ENCODE measurements at places on chromosomes 2 and 18.

DNA sequence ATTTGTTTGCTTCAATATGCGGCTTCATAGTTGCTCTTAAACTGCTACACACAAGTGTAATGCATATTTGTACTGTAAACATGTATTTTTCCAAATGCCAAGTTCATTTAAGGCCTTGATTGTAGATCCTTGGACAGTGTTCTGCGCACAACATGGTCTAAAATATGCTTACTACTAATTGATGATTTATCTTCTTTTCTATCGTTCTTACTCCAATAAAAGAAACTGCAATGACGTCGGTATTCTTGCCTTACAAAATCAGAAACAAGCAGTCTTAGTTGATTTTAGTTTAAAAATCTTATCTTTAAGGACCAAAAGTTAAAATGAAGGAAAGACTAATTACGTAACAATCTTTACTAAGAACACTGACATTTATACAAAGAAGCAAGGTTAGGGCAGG, 224.3 kb upstream of the SMAD7 start:
- DNase-seq: no peak

DNA sequence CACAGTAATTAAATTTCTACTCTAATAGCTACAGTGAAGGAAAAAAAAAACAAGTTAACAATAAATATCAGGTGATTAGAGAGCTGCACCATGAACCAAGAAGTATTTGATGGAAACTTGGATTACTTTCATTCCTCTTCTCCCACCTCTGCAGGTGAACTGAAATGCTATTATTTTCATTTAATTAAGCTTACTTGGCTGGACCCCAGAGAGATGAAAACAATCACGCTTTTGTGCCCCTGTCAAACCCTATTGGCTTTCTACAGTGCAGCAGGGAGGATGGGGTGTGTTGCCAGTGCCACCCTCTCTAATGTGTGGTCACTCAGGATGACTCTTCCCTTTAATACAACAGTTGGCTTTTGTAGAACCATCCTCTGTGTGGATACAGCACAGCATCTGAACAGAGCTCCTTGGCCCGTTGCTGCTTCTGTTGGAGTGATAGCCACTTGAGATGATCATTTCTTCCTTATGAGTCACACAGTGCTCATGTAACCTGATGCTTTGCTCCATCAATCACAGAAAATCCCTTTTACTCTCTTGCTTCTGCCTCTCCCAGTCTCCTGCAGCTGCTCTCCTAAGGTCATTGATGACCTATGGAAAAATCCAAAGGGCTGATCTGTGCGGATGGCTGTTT, 5.5 kb upstream of the ARL4C start:
- DNase-seq: no peak

- DNase-seq: no peak
Measured at GRCh38 chr2:194616334-194616733, 1040.7 kb upstream of the SLC39A10 start.

DNA sequence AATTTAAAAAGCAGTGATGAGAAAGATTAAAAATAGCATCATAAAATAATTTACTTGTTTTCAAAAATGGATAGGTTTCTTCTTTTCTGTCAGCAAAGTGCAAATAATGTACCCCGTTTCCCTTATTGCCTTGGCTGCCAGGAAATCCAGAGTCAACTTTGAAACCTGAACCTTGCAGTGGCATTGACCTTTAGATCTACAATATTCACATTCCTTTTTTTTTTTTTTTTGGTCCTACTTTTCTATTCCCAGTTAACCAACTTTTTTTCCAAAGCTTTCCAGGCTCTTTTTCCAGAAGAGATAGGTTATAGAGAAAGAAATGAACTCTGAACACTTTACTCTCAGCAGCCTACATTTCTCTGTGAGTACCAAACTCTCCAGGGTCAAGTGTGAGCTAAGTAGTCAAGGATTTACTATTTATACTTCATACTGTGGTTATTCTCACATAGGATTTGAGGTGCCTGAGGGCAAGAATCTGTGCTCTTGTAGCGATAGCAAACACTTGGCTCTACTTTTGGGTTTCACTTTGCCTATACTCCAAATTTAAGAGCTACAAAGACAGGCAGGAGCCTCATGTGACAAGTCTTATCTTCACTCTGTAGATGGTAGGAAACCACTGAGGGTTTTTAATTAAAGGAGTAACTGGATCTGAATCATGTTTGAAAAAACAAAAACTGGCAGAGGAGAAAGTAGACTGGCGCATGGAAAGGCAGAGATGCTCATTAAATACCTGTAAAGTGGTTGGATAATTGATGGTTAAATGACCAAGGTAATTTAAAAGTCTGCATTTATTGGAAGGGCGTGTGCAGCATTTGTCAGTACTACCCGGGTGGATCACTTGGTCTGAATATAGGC, 63.2 kb upstream of the TMEM17 start:
- DNase-seq: no peak

- no peak for DNase-seq
Measured at GRCh38 chr2:107028661-107029060, 142.7 kb upstream of the ST6GAL2 start.

- DNase-seq: no peak
Measured at GRCh38 chr2:19484736-19485135, 126.3 kb upstream of the OSR1 start.

- no peak for DNase-seq
Measured at GRCh38 chr2:60149176-60149575, 404.3 kb downstream of the BCL11A start.

DNA sequence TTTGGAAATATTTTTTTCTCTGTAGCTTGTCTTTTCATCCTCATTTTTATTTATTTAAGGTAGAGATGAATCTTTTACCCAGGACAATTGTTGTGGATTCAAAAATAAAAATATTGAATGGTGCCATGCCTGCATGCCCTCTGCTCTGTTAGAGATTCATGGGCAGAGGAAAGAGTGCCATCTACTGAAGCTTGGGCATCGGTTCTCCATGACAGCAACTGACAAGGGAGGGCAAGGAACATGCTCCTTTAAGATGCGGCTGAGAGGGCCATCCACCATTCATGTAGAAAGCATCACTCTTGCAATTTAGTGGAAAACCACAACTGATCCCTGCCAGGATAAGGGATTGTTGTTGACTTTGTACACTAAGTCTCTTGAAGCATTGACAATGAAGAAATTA, 79.9 kb downstream of the PARD3B start:
- DNase-seq: no peak

GRCh38 chr2:134246154-134246874, 7.6 kb upstream of the MGAT5 start:
- DNase-seq: no peak

DNA sequence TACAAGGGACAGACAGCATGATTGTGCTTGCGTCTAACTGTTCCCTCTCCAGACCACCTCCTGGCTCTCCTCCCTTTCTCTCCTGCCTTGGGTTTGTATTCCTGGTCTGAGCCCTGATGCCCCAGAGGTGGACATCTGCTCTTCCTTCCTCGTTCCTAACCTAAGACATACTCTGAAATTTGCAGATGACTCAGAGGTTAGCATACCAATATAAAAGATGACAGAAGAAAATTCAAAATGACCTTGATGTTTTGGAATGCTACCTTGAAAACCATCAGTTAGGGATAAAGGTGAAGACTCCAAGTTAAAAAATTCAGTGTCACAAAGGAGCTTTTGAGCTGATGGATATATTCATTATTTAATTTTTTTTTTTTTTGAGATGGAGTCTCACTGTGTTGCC, 12.9 kb downstream of the SMYD1 start:
- no peak for DNase-seq

GRCh38 chr2:86628091-86628522, 4.4 kb upstream of the RNF103 start:
- no peak for DNase-seq

DNA sequence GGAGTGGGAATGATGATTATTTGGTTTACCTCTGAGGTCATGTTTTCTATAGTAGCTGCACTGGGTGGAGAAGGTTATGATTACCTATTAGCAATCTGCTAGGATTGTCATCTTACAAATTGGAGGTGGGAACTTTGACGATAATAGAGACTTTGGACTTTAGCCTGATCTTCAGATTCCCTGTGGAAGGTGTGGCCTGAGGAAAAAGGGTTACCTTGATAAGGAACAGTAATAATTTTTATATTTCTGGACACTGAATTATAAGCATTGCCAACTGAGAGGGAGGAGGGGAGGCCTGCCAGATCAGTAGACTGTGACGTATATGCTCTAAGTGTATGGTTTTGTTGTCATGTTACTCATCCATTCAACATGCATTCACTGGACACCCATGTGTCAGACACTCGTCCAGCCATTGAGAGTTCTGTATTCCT, 183.4 kb upstream of the FOSL2 start:
- no peak for DNase-seq

DNA sequence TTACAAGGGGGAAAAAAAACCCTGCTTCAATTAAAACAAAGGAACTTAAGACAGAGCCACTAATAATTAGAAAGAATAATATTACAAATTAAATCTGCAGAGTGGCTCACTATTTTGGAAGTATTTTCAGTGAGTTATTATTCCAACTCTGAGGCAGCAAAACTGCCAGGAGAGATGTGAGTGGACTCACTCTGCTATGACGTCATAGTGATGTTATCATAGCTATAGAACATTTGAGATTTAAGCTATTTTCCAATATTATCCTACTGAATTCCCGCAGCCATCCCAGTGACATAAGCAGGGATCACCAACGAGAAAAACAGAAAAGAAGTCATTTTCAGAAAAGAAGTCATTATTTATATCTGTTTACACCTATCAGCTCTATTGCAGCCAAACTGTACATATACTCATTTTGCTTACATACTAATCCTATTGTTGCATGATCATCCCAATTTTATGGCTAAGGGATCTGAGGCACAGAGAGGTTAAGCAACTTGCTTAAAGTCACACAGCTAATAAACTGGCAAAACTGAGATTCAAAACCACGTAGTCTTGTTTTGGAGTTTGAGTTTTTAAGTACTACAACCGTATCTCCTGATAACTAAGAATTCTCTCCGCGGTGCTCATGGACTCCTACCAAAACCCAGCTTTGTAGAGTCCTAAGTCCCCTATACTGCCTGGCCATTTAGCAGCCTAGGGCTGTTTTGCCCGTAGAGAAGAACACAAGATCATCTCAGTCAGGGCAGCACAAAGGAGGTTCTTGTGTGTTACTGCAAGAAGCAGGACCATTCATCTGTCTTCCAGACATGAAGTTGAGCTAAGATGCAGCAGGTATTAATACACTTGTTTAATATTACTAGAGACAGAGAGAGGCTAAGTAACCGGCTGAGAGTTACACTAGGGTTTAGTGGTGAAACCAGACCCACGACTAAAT, 299.8 kb downstream of the TCF4 start:
- no peak for DNase-seq

GRCh38 chr2:175804122-175804521, 197.9 kb downstream of the LNPK start:
- DNase-seq: no peak

- DNase-seq: no peak
Measured at GRCh38 chr18:78589916-78590437, 389.6 kb upstream of the SALL3 start.

GRCh38 chr2:217943446-217944321, 59.1 kb downstream of the TNS1 start:
- peak; percentile 40 for DNase-seq

- DNase-seq: no peak
Measured at GRCh38 chr2:99395589-99396130, 58.5 kb downstream of the EIF5B start.

DNA sequence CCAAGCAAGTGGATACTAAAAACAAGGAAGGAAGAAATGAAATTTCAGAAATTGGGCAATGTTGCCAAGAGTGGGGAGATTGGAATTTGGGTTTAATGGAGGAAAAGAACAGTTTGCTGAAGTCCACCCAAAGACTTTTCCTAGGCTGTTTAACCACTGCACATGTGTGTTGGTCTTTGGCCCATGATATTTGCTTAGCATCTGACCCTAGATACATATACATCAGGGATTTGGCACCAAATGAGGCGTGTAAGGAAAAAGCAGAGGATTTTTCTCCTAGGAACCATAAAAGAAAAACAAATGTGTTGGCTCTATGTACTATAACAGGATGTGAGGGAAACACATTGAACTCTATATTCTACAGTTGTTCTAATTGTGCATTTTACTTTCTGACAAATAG, 80.7 kb upstream of the CD28 start:
- DNase-seq: no peak

DNA sequence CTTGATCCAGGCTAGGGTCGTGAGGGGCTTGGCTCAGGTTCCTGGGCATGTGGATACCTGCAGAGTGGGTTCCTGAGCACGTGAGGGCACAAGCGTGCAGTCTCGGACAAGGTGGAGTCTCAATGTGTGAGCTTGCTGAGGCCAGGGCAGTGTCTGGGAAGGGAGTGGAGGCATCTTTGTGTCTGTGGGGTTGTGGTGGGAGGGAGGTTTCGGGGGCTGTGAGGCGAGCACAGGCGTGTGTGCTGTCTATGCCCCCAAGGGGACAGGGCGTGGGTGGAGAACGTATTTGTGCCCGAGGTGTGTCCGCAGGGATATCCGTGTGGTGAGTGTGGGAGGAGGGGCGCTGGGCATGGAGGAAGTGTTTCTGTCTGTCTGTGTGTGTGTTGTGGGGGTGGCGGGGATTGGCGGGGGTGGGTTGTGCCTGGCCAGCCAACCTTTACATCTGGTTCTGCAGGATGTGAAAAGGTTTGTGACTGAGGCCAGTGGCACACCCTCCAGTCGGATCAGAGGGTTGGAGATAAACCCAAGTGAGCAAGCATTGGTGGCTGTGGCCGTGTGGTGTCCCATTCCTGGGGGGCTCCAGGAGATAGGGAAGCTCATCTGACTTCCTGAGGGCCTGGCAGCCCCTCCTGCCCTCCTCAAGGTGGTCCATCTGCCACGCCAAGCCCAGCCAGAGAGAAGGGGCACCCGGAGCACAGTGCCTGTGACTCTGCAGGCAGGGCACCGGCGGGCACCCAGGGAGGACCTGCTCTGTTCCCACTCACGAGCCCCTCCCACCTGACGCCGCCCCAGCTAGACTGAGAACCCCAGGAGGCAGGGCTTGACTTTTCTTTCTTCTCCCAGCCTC, 57.1 kb downstream of the ZFP36L2 start:
- peak; percentile 31 for DNase-seq

GRCh38 chr2:60311524-60311923, 241.9 kb downstream of the BCL11A start:
- no peak for DNase-seq

DNA sequence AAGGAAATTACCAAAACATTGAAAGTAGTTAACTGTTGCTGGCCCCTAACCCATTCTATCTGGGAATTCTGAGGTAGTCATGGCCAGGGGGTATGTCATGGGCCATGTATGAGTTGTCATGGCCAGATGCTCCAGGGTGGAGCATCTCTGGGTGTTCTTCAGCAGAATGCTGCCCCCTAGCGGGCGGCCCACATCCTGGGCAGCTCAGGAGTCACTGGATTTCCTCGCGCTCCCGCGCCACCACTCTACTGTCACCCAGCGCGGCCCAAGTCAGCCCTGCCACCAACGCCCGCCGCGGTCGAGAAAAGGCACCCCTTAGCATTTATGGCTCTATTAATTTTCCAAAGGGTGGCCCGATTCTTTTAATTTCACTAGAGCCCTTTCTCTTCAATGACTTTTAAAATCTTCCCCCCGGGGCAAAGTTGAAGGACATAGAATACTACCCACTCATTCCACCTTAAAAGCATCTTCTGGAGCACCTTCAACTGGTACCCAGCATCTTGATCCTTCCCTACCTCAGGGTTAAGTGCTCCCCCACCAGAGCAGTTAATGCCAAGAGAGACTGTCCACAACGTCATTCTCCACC, 41.6 kb downstream of the PKDCC start:
- peak; percentile 76 for DNase-seq
